ENCODE measurements at places on chromosomes 12 and 14. TPM values are rescaled to one million over a fixed set of nuclear protein-coding genes. Genes with fewer than 3 reads are reported as not detected.

DNA sequence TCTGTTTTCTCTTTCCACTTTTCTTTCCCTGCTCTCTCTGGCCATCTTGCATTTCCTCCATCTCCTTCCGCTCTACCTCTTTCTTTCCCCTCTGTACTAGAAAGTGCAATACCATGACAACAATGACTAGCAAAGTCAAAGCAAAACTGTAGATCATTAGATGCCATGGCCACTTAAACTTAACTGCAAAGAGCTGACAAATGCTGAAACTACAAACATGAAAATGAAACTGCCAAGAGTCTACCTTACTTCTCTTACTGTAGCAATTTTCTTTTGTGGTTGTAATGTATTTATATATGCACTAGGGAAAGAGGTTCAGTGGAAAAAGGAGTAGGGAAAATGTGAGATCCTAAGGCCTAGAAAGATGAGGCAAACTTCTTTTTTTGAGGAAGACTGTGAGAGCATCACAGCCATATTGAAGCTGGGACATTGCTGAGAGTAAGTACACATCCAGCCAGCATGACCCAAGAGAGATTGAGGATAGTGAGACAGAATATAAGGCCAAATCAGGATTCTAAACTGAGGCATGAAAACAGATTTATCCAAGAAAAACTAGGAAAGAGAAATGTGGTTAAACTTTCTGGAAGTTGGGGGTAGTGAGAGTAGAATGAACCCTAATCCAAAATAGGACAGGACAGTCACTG, 276.6 kb upstream of the NAV3 start:
- DNase-seq = no peak

- no peak for DNase-seq
Measured at GRCh38 chr12:114018669-114019068, 52.5 kb upstream of the RBM19 start.

GRCh38 chr12:53325511-53326061, 4.2 kb upstream of the AAAS start:
- DNase-seq = peak; percentile 44

GRCh38 chr12:13178568-13179210, 17.8 kb upstream of the EMP1 start:
- DNase-seq = no peak

The LRTM2 gene
- total RNA-seq = not detected

The USP44 gene
- 5.4 TPM for total RNA-seq

- DNase-seq = peak; percentile 77
Measured at GRCh38 chr14:81990312-81990761, 456.7 kb upstream of the SEL1L start.
